Mesendoderm (in vitro differentiated cells): ENCODE measurements at places on chromosomes 6 and 20.

GRCh38 chr6:142946924-142947713, 2.1 kb upstream of the HIVEP2 start:
- DNase-seq, result peak; percentile 50

- DNase-seq, result no peak
These were observed 13.9 kb downstream of the TRAM2 start for GRCh38 chr6:52562911-52563310.

DNA sequence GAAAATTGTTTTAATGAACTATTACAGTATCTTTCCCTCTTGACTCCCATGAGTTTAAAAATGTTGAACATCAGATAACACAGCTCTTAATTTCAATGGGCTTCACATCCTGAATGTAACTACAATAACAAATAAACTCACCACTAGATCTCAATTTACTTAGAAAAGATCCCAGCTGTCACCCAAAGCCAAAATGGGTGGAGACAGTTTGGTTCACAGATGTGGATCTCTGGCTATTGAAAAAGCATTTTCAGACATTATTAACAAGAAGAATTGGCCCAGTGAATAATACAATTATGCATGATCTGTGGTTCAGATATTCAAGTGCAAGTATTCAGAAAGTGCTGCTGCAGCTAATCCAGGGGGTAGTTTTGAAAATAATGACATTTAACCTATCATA, 184.7 kb upstream of the RALGAPA2 start:
- DNase-seq, result no peak

GRCh38 chr6:161829291-161829729, 555.4 kb upstream of the AGPAT4 start:
- DNase-seq, result no peak

- no peak for DNase-seq
These were observed 29.3 kb downstream of the SRC start for GRCh38 chr20:37375227-37375626.

DNA sequence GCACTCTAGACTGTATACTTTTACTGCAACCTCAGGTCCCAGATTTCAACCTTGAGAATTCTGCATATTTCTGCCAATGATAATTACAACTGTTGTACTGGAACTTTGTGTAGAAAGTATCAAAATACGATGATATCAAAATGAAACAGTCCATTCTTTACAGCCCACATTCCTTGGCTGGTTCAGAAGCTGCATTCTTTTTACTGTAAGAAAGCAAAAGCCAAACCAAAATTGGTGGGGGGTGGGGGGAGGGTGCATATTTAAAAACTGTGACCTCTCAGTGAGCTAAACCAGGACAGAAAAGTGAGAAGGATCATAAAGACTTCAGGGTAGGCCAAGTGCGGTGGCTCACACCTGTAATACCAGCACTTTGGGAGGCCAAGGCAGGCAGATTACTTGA, 41.8 kb upstream of the UBR2 start:
- no peak for DNase-seq

GRCh38 chr6:43673444-43674084, 14.0 kb downstream of the MRPS18A start:
- DNase-seq, result no peak
